GM20000 (cell line): ENCODE measurements at places on chromosomes 2 and 18.

GRCh38 chr2:2536416-2537056, 205.5 kb upstream of the MYT1L start:
- DNase-seq: no peak

DNA sequence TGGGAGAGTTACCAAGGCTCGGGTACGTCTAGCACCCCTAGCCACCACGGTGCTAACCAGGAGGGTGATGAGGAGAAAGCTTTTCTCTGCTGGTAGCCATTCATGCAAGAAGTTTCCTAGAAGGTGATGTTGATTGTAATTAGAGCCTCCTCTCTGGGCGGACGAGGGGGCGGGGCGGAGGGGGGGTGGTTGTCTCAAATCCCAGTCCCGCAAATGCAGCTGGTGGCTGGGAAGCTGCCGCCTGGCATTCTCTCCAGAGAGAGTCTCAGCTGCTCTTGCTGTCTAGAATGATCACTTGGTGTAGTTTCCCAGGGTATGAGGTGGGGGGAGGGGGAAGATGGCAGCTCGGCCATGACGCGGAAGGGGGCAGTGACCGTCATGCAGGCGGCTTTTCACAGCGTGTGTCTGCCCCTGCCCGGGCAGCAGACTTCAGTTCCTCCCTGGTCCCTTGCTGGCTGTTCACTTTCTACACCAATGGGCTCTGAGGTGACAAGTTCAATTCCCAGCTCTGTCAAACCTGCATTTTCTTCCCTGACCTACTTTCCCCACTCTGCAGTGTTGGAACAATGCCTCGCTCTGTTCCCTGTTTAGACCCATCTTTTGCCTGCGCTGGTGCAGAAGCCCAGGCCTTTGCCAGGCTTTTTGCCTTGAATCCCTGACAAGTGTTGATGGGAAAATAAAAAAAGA, 61.5 kb upstream of the KLF7 start:
- DNase-seq: no peak

GRCh38 chr2:119950966-119951365, 61.9 kb upstream of the EPB41L5 start:
- no peak for DNase-seq

GRCh38 chr2:126660971-126661370, 5.0 kb downstream of the GYPC start:
- no peak for DNase-seq

DNA sequence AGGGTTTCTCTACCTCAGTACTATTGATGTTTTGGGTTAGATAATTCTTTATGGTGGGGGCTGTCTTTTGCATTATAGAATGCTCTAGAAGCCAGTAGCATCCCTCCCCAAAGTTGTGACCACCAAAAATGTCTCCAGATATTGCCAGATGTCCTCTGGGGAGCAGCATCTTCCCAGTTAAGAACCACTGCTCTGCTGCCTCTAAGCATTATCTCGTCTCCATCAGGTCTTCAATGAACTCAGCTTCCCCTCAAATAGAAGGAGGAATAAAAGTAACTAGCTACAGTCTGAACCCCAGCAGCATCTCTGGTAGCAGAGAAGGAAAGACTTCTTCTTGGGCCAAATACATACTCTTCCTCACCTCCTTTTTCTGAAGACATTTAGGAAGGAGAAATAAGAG, 244.1 kb downstream of the AGPS start:
- no peak for DNase-seq
